ENCODE measurements at places on chromosomes 2 and 18.
A peak's percentile ranks its signal among the peaks of the same experiment; 100 is the strongest.

- DNase-seq: no peak
Measured at GRCh38 chr2:232829988-232830387, 40.1 kb upstream of the SNORC start.

DNA sequence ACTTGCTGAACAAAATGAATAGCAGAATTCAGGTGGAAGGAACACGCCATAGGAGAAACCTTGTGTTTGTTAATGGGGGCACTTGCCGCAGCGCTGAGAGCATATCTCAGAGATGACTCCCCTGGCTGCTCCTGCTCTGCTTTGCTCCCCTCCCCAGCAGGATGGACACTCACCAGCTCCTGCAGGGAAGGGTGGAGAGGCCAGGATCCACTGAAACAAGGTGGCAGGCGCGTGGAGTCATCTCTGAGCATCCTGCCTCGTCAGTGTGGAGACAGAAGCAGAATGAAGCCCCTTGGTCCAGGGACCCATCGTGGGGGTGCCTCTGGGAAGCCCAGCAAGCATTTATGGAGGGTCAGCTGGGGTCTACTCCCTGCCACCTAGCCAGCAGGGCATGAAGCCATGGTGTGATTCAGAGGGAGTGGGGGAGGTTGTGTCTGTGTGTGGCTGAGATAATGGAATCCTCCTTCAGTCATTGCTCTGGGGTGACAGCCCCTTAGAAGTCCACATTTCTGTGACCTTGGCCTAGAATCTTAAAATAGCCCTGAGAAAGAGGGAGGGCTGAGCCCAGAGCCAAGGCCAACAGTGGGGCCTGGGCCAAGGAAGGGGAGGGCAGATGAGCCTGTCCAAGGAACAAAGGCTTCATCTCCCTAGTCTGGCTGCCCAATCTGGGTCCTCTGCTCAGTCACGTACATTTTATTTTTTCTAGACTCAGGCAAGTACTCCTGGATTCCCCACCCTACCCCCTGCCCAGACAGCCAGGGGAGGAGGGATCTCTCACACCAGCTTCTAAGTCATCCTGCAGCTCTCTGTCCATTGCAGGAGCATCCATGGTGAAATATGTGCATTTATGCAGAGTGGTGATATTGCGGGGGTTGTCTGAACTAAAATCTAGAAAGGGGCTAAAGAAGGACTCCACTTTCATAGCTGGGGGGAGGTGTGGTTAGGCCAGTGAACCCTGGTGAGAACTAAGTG, 215.4 kb downstream of the ZBTB7C start:
- DNase-seq: no peak

- no peak for DNase-seq
Measured at GRCh38 chr18:73947180-73947921, 200.3 kb downstream of the FBXO15 start.

GRCh38 chr2:176534798-176535466, 265.7 kb downstream of the MTX2 start:
- no peak for DNase-seq

- DNase-seq: no peak
Measured at GRCh38 chr2:234930397-234930796, 21.4 kb upstream of the SH3BP4 start.

- DNase-seq: peak; percentile 47
Measured at GRCh38 chr2:8457092-8457481, 224.8 kb upstream of the ID2 start.

DNA sequence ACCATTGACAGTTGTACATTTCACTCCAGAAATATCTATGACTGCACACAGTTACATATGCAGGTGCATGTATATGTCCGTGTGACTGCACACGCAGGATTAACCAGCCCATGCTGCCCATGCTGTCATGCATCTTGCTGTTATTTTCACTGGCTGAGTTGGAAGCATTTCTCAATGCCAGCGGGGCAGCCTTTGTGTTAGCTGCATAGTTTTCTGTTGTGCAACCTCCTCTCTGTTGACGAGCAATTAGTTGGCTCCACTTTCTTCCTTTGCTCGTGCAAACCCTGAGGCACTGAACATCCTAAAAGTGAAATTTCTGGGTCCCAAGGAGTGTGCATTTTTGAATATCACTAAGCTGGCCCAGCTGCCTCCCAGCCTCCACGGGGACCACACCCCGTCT, 133.4 kb upstream of the GLI2 start:
- DNase-seq: no peak

DNA sequence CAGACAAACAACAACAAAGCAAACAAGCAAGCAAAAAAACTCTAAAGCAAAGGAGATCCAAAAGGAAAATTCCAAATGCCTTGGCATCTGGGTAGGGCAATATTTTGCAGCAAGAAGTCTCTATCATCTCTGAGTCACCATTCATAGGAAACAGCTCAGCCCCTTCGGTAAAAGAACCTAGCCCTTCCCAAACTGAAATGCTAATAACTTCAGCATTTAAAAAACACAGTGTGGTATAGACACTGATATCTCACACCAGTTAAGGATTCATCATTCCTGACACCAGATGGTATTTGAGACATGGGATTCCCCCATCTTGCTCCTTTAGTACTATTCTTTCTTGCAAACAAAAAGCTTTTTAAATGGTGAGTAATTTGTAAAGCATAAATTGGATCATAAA, 491.8 kb downstream of the TXNL1 start:
- no peak for DNase-seq

DNA sequence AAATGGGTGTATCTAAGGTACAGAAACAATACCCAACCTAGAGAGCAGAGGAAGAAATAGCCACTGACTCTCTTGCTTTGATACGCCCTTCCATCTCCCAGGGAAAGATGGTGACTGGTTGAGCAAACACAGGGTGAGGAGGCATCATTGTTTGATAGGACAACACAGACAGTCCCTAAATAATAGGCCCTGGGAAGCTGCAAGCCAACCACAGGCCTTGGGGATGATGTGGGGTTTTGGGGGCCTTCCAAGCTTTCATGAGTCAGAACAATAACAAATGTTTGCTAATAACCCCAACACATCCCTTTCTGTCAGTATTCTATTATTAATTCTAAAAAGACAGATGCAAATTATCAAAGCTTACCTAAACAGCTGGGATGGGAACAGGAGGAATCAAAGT, 9.8 kb downstream of the LGALSL start:
- DNase-seq: no peak

- DNase-seq: no peak
Measured at GRCh38 chr18:57930476-57930875, 113.5 kb upstream of the NEDD4L start.

GRCh38 chr2:135798275-135798705, 38.7 kb downstream of the LCT start:
- DNase-seq: no peak

Measured in activated CD4-positive, CD25-positive, alpha-beta regulatory T cell treated with anti-CD3 and anti-CD28 coated beads, Interleukin-2, amount 50 U/mL, for 72 hours (primary cell).